ENCODE measurements at places on chromosomes 11 and 22.

DNA sequence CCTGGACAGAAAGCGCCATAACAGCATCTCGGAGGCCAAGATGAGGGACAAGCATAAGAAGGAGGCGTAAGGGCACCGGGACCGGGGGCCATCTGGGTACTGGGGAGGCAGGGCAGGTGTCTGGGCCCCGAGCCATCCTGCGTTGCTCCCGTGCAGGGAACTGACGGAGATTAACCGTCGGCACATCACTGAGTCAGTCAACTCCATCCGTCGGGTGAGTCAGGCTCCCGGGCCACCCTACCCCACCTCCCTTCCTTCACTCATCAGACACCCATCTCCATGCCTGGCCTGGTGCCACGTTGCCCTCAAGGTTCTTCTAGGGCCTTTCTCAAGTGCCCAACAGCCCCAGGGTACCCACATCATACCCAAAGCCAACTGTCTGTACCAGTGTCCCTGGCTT, 15.0 kb downstream of the PLCB3 start:
- DNase-seq = peak; percentile 45

DNA sequence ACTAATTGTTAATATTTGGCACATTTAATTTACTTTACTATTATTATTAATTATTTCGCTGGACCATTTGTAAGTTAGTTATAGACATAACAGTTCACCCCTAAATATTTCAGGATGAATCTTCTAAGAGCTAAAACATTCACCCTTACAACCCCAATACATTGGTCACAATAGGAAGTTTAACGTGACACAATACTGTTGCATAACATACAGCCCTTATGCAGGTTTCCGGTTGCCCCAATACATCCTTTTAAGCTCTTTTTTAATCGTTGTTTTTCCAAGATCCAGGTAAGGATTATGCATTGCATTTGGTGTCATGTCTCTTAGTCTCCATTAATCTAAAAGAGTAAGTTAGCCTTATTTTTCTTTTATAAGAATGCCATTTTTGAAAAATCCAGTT, 71.2 kb downstream of the HSD17B12 start:
- DNase-seq = no peak

DNA sequence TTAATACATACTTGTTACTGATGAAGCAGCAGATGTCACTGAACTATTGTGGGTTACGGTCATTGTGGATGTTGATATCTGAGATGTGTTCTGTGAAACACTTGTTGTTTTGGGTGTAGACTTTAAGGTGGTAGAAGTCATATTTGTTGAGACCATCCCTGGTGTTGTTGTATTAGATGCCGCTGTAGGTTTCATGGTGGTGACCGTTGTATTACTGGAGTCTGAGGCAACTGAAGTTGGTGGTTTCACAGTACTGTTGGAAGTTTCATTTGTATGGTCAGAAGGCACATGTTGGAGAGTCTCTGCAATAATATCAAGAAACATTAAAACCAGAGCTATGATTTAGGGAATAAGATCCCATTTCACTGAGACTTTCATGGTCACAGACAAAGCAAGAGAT, 50.7 kb downstream of the TMEM123 start:
- no peak for DNase-seq

- no peak for DNase-seq
These were observed 14.6 kb downstream of the SCGB2A1 start for GRCh38 chr11:62223095-62223494.

All from brain microvascular endothelial cell (primary cell).